ENCODE measurements at places on chromosomes 6 and 20.

DNA sequence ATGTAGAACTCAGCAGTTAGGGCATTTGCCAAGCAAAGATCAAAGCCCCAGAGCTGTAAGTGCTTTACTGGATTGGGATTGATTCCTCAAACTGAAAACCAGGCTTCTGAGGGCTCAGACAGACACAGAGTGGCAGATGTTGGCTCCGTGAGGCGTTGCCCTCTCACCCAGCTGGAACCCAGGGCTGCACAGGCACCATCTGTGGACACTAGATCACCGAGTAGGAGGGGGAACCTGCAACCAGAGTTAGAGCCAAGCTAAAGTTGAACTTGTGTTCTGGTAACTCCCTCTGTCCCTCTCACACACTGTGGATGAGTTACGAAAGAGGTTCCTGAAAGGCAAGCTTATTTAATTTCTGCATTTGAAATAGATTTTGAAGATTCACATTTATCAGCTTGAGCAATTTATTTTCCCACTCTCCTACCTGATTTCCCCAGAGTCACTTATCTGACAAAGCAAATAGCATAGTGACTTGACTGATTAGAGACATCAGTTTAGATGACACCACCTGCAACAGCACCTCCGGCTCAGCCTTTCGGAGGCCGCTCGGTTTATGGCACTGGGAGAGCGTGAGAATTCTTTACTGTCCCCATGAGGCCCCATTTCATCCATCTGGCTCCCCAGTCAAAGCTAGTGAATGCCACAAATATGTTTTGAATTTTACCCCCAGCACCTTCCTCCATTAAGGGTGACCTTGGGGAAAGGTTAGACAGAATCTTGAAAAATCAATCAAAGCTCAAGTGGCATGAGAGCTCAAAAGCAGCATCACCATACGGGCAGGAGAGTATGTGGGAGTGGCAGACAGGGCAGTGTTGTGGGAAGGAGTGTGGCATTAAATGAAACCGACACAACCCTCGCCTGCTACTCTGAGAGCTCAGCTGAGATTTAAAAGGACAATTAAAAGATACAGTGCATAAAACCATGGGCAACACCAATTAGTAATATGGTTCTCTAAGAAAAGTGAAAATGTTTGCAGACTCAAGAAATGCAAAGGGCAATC, 48.5 kb downstream of the RPF2 start:
- peak; percentile 29 for DNase-seq

DNA sequence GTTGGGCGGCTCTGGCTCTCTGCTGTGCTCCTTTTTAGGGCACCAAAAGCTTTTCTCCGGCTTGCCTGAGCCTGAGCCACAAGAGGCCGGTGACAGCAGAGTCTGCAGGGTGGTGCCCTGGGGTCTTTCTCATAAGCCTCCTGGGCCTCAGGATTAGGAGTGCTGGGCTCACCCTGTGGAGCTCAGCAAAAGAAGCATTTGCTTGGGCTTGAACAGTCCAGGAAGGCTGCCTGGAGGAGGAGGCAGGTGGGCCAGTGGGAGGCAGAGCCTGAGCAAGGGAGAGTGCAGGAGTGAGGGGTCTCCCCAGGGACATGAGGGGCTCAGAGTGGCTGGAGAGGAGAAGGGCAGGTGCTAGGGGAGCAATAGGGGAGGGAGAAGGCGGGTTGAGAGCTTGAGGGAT, 32.9 kb upstream of the MRGBP start:
- DNase-seq: no peak

- no peak for DNase-seq
Measured at GRCh38 chr20:51262240-51262639, 239.3 kb upstream of the KCNG1 start.

DNA sequence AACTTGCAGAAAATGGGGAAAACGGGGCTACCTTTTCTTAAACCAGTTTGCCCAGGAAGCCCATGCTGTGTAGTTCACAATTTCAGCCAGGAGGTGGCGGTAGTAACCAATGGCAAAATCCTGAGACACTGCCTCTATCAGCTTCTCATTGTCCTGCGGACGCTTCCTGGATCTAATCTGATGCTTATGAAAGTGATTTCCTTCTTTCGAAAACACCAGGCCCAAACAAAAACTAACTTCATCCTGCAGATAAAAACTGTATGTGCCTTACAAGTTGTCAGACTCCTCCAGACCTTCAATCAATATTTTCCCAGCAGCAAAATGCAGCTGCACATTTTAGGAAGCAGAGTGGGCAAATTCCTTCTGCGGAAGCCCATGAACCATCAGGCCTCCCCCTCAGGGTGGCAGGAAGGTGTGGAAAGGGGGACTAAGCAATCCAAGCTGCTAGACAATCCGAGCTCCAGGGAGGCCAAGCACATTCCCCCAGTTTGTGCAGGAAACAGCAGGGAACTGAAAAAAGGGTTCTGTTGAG, 88.5 kb downstream of the LY86 start:
- DNase-seq: peak; percentile 85

DNA sequence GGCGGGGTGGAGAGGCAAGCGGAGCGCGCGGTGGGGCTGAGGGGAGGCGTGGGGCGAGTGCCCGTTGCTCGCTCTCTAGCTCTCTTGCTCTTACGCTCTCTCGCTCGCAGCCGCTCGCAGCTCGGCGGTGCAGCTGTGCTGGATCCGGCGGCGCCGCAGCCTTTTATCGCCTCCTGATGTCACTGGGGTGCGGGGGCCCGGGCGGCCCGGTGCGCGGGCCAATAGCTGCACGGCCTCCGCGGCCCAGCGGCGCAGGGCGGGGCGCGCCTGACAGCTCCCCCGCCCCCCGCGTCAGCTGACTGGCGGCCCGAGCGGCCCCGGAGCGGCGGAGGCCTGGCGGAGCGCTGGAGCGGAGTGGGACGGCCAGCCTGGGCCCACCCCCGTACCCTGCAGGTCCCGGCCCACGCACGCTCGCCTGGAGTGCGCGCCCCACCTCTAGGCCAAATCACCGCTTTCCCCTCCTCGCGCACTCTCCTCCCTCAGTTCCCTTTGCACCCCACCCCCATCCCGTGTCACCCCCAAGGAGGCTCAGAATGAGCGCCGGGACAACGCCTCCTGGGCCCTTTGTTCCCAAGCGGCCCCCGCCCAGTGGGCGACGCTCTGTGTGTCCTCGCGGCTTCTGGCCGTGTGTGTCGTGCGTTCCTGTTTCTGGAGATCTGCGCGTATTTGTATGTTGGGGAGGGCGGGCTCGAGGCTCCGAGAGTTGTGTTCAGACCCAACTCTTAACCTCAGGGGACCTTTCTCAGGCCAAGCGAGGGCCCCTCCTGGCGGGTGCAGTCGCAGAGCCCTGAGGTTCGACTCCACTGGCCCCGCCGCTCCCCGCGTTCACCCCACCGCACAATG, at the start of gene MAFB:
Gene MAFB, minus strand, starts transcription at position 137 of the 843 bp plus-strand sequence. CDS start 386 bp downstream, outside the sequence.
- peak; percentile 94 for DNase-seq

GRCh38 chr20:3935295-3935955, 46.2 kb downstream of the PANK2 start:
- DNase-seq: no peak

GRCh38 chr6:158865769-158866168, 46.6 kb upstream of the EZR start:
- DNase-seq: no peak

- DNase-seq: no peak
Measured at GRCh38 chr6:145069966-145070365, 665.4 kb downstream of the EPM2A start.

- DNase-seq: no peak
Measured at GRCh38 chr6:166221040-166221439, 53.4 kb upstream of the TBXT start.

DNA sequence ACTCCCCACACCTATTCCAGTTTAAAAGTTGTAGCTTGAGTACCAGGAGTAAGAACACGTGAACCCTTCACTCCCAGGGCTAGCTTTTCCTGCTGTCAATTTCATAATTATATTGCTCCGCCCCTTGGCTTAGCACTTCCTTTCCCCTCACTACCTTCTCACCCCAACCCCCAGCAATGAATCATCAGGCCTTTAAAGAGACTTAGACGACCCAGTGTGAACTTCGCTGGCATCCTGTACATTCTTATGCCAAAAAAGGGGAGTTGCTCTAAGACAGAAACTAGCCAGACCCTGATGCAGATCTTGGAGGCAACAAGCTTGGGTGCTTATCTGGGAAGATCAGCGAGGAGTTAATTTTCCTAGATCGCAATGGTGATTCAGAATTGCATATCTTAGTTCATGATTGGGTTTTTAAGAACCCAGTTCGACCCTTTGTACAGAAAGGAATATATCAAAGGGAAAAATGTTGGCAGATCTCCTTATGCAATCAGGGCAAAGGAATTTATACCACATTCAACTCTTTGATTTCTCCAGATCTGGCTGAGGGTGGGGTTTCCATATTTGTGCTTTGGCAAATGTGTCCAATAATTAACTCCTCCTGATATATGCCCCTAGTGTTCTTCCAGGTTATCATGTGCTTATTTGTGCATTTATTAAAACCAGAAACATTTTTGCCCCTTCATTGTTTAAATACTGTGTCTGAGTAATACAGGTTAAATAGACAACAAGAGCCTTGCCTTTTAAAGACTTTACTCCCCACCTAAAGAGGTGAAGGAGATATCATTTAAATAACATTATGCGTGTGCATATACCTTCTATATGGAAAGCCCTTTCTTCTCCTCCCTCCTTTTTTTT, 8.1 kb upstream of the ATXN1 start:
- DNase-seq: peak; percentile 75

GRCh38 chr6:45075246-45075645, 252.9 kb upstream of the RUNX2 start:
- peak; percentile 85 for DNase-seq

GRCh38 chr6:1872649-1873131, 263.0 kb downstream of the FOXC1 start:
- peak; percentile 32 for DNase-seq

GRCh38 chr6:14180609-14181008, 63.0 kb downstream of the CD83 start:
- DNase-seq: no peak

GRCh38 chr6:79377047-79377446, 142.6 kb upstream of the HMGN3 start:
- peak; percentile 8 for DNase-seq

- DNase-seq: no peak
Measured at GRCh38 chr6:159490298-159490937, 202.6 kb downstream of the SOD2 start.

- no peak for DNase-seq
Measured at GRCh38 chr6:136859430-136859829, 37.0 kb downstream of the PEX7 start.

DNA sequence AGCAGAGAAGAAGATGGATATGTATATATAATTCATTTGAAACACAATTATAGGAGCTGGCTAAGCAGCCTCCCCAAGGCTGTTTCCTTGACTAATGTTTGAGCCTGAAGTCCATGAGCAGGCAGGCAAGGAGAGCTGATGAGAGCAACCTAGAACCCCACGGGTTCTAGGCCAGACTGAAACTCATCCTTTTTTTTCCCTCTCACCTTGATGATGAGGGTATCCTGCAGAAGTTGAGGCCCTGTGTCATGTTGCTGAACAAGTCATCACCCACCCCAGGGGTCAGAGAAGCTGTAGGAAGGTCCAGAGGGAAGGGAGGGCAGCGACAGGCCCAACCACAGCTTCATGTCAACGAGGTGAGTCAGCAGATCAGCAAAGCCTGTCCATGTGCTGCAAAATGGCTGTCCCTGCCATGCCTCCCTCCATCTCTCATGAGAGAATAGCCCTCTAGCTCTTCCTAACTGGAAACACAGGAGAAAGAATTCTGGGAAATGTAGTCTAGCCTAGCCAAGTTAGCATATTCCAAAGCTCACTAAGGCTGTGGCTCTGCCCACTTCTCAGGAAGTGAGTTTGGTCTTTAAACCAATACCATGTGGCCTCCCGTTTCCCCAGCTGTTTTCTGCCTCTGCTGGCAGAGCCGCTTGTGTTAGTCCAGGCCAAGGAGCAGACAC, 91.3 kb upstream of the DTNBP1 start:
- DNase-seq: peak; percentile 4

DNA sequence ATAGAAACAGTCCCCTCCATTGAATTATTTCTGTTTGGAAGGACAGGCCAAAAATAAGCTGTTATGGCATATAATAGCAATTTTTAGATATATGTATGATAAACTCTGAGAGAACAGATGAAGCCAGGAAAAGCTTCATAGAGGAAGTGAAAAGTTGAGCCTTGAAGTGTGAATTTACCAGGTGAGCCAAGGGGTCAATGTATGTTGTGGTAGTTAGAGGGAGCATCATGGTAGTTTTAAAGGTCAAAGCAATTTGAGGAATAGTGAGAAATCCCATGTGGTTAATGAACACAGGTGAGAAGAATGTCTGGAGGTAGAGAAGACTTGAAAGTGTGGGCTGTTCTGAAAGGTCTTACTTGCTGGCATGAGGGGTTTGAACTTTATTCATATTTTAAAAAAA, 47.0 kb downstream of the COL19A1 start:
- DNase-seq: no peak

DNA sequence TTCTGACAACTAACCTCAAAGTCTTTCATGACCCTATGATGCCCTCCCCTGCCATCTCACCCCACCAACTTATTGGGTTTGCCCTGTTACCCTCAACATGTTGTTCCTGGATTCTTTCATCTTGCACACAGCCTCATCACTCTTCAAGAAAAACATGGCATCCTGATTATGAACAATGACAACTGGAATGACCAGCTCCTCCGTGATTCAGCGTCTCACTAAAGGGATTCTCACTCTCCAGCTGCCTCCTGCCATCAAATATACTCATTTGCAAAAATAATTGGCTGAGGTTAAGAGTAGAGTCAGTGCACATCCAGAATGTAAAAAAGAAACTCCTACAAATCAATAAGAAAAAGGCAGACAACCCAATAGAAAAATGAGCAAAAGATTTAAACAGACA, 59.7 kb upstream of the MDGA1 start:
- DNase-seq: no peak

GRCh38 chr6:75102301-75102700, 103.6 kb downstream of the COL12A1 start:
- peak; percentile 14 for DNase-seq

- DNase-seq: no peak
Measured at GRCh38 chr6:101826678-101827077, 433.2 kb downstream of the GRIK2 start.

- peak; percentile 62 for DNase-seq
Measured at GRCh38 chr6:143745166-143746133, 67.7 kb downstream of the PHACTR2 start.

- DNase-seq: no peak
Measured at GRCh38 chr6:148831064-148831463, 84.2 kb downstream of the UST start.

DNA sequence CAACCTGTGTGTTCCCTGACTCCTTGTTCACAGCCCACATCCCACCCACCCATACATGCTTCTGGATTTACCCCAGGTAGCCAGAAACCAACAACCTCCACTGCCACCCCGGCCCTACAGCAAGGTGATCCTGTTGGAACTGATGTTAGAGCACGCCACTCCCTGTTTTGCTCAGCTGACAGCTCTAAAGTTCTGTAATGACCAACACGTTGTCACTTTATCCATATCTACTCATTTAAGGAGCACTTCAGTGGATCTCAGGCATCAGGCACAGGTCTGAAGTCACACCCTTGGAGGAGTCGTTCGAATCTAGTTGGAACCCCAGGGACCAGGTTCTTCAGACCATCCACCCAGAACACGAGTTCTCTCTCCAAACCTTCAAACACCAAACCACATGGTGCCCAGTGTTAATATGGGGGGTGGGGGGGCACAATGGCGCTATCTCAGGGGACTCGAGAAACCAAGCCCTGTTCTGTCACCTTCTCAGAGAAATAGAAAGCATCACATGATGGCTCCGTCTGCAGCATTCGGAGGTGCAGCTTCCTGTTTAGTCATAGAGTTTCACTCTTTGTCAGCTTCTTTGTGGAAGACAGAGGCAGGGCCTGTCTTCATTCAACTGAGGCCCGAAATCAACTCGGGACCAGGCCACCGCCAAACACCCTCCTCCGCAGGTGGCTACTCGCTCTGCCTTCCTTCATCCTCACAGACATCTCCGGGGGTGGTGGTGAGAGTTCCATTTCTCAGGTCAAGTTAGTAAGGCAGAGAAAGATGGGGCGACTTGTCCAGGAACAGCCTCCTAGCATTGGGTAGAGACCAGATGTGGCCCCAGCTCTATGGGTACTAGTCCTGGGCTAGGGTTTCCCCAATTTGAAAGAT, 142.2 kb downstream of the NFATC2 start:
- no peak for DNase-seq

Measured in adipocyte (in vitro differentiated cells).